ENCODE measurements at places on chromosomes 13 and 19.
A peak's percentile ranks its signal among the peaks of the same experiment; 100 is the strongest.

DNA sequence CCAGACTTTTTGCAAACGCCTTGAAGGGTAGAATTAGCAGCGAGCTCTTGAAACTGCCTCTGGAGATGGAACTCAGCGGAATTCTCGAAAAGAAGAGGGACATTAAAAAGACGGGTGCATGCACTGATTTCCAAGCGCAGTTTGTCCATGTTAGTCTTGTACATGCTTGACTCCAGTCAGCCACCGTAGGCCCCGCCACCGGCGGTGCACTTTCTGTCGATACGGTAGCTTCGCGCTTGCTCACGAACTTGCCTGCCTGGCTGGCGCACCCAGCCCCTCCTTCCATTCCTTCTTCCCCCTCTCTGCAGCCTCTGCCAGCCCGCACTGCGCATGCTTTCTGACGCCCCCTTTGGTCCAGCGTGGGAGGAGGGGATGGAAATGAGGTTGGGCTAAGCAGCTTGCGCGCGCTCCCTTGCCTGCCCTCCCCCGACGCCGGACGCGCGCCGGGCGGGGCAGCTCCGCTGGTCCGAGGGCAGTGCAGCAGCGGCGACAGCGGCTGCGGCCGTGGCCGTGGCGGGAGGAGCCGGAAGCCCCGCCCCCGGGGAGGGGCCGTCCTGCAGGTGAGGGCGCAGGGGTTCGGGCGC, at the start of gene ZNF575:
TSS of gene ZNF575 (plus strand) at position 227 of the 584 bp plus-strand sequence. CDS start 1,235 bp downstream, outside the sequence.
- DNase-seq, result peak; percentile 95

DNA sequence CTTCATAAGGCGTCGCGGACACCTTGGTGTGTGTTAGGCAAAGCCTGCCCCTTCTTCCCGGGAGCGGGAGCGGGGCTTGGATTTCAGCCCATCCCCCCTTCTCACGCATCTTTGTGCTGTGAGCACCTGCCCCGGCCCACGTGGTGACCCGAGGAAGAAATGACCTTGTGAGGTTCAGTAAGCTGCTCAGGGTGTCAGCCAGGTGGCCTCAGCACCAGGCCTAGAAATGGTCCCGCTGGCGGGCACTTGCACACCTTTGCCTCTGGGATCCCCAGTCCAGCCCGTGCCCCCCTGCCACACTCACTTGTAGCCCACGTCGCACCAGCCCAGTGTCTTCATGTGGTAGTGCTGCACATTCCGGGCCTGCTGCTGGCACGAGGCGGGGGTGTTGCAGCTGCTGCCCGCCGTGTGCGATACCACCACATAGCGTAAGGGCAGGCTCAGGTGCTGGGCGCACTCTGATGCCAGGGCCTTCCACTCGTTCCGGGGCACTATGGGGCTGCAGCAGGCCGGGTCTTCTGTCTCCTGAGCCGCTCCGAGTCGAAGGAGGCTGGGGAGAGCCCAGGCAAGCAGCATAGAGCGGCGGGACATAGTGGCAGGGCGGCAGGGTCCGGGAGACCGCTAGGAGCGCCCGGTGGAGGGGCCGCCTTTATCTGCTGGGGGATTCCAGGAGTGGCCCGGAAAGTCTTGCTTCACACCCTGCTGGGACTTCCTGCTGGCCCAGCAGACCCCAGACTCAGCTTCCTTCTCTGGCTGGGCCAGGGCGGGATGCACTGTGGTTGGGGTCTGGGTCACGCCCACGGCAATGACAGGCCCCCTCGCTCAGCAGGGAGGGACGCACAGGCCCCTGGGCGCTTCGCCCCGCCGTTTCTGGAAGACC, at the start of gene PGLYRP1:
TSS of gene PGLYRP1 (minus strand) at position 623 of the 880 bp plus-strand sequence. CDS start at position 591, 32 bp downstream.
- DNase-seq, result no peak

- DNase-seq, result no peak
Observed at GRCh38 chr13:21663197-21663596, 7.7 kb upstream of the FGF9 start.

DNA sequence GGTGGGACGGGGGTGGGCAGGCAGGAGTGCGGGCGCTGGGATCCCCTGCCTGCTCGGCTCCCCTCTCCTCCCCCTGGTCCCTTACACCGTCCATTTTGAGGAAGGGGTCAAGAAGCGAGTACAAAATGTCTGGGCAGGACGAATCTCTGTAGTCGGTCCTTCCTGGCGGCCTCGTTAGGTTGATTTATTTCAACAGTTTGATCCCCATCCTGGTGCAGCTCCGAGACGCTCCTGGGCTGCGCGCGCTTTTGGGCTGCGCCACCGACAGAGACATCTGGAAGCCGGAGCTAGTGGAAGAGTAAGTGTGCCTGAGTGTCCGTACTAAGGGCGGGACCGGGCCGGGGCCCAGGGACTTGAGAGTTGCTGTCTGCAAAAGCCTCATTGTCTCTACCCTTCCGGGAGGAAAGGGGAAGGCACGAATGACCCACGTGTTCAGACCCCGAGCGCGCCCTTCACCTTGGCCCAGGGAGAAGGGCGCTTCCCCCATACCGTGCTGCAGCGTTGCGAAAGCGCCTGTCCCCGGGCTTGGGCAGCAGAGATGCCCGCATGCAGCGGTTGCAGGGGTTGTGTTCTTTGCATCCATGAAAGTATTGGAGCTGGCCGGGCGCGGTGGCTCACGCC, 1.8 kb downstream of the ZNF114 start:
- peak; percentile 39 for DNase-seq

DNA sequence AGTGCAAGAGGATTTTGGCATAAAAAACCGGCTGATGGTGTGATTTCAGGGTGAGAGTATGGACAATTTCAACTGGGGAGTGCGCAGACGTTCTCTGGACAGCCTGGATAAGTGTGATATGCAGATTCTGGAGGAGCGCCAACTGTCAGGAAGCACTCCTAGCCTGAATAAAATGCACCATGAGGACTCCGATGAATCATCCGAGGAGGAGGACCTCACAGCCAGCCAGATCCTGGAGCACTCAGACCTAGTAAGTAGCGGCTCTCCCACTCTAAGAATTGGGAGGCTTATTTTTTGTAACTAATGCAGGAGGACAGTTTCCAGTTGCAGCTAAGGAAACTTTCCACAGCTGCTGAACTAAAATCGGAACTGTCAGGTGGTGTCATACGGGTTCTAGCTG, 53.6 kb downstream of the ZAR1L start:
- peak; percentile 71 for DNase-seq

GRCh38 chr13:50082426-50083281, 67.4 kb downstream of the KCNRG start:
- peak; percentile 89 for DNase-seq

GRCh38 chr13:106182404-106182803, 353.1 kb downstream of the EFNB2 start:
- no peak for DNase-seq

DNA sequence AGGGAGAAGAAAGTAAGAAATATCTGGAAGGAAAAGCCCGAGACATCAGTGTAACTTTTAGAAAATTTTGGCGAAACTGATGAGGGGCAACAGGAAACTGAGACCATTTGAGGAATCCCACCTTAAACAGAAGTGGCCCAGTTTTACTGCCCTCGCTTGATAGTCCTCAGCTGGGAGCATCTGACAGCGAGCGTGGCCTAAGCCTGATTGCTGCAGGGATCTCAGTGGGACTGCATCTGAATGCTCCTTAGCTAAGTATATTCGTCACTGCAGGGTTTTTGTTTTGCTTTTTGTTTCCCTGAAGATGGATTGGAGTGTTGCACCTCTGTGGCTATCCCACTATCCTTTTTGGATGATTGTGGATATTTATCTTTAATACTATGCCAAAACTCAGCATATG, 262.7 kb upstream of the KLHL1 start:
- DNase-seq, result no peak

GRCh38 chr13:98195054-98195791, 18.2 kb upstream of the RNF113B start:
- no peak for DNase-seq

- DNase-seq, result no peak
Observed at GRCh38 chr19:17333611-17334413, 843 bp downstream of the ANO8 start.

- DNase-seq, result no peak
Observed at GRCh38 chr13:65112531-65112941, 2117.6 kb downstream of the PCDH9 start.

DNA sequence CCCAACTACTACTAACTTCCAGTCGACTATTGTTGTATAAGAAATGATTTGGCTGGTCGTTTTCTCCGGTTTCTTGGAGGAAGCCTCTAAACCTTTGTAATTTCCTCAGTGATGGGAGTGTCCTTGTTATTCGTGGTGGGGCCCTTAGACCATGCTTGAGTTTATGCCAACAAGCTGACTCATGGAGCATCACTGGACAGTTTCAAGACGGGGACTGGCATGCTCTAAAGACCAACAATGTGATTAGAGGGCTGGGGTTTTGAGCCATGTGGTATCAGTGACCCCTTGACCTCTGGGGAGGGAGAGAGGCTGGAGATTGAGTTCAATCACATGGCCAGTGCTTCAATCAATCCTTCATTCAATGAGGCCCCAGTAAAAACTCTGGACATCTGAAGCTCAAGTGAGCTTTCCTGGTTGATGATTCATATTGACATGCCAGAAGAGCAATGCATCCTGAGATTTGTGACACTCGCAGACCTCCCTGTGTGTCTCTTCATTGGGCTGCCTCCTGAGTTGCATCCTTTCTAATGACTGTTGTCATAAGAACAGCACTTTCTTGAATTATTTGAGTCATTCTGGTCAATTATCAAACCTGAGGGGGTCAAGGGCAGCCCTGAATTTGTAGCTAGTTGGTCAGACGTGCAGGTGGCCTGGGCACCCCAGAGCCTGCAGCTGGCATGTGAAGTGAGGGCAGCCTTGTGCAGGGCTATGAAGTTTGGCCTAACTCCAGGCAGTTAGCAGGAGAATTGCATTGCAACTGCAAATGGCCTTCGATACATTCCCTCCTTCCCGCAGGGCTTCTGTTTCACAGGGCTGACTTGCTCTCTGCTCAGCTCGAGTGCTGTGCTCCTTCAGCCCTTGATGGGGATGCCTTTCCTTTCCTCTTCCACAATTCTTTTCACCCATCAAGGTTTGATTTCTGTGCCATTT, 246.5 kb downstream of the FGF9 start:
- DNase-seq, result peak; percentile 52

DNA sequence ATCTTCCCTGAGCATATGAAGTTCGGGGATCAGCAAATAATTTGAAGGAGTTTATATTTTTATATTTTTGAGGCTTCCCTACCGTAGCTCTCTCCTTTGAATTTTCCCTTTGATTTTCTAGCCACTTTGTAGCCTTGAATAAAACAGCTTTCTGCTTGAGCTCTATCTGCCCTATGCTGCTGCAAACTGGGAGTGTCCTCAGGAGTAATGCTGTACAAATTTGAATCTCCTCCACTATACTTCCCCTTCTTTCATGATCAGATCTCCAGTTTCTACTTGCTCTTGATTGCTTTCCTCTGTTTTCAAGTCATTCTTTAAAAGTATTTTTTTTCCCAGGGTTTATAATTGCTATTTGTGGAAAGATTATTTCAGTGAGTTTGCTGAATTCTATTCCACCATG, 14.6 kb downstream of the PDS5B start:
- DNase-seq, result no peak

- DNase-seq, result no peak
Observed at GRCh38 chr19:2477141-2477710, 1.3 kb downstream of the GADD45B start.

DNA sequence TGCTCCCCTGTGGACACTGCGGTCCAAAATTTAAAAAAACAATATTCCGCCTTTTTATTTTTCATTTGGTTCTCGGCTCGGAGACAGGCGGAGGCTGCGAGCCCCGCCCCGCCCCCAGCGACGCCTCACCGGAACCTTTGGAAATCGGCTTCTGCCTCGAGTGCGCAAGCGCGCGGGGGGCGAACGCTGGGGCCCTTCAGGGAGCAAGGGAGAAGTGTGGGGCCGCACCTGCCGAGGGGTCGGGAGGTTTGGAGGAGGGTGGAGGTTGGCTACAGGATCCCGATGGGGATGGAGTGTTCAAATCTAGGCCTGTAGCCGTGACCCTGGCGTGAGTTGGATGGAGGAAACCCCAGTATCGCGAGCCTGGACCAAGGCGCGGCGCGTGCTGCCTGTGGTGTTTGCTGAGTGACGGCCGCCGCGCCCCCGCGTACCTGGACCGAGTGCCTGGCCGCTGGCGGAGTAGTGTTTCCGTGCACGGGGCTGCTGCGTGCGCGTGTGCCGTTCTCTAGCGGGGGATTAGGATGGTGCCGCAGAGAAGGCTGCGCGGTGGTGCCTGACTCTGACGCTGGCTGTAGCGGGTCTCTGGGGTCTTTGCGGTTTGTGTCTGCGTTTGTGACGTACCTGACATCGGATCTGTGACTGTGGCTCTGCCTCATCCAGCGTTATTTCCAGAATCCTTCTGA, 565 bp upstream of the ZFP30 start:
- peak; percentile 88 for DNase-seq

All from testis (tissue), 5 donors.